ENCODE measurements at places on chromosomes 16 and 17. TPM values are rescaled to one million over a fixed set of nuclear protein-coding genes. Genes with fewer than 3 reads are reported as not detected.

ADORA2B gene
- 0.32 TPM for polyA plus RNA-seq

STH gene
- not detected for polyA plus RNA-seq

GP1BA gene
- not detected for polyA plus RNA-seq

HCRT gene
- not detected for polyA plus RNA-seq

MYH3 gene
- polyA plus RNA-seq, result 3.9 TPM

MARCHF10 gene
- polyA plus RNA-seq, result 0.47 TPM

MAP3K14 gene
- polyA plus RNA-seq, result 7.7 TPM

CBLN1 gene
- polyA plus RNA-seq, result 0.27 TPM

CRHR1 gene
- polyA plus RNA-seq, result not detected

EEF2KMT gene
- polyA plus RNA-seq, result 11.8 TPM

TRPV2 gene
- 67.3 TPM for polyA plus RNA-seq

CCT6B gene
- polyA plus RNA-seq, result 2.5 TPM

CDK3 gene
- polyA plus RNA-seq, result 1.2 TPM

KCNG4 gene
- 1.3 TPM for polyA plus RNA-seq

KRTAP9-4 gene
- polyA plus RNA-seq, result not detected

CD300A gene
- polyA plus RNA-seq, result 8.5 TPM

KRT33A gene
- polyA plus RNA-seq, result not detected

IGFBP4 gene
- 335 TPM for polyA plus RNA-seq

PRSS33 gene
- not detected for polyA plus RNA-seq

NDE1 gene
- 9.3 TPM for polyA plus RNA-seq

DBNDD1 gene
- polyA plus RNA-seq, result 3.3 TPM

ACSM2A gene
- polyA plus RNA-seq, result 0.03 TPM

JPH3 gene
- polyA plus RNA-seq, result 0.82 TPM

HOXB9 gene
- polyA plus RNA-seq, result 1.0 TPM

CD68 gene
- polyA plus RNA-seq, result 133 TPM

TBX21 gene
- polyA plus RNA-seq, result 0.18 TPM

IRX3 gene
- 7.0 TPM for polyA plus RNA-seq

TBC1D16 gene
- polyA plus RNA-seq, result 6.0 TPM

PRAC2 gene
- not detected for polyA plus RNA-seq

CCL16 gene
- polyA plus RNA-seq, result 0.16 TPM

VMO1 gene
- polyA plus RNA-seq, result 5.1 TPM

NPIPA5 gene
- polyA plus RNA-seq, result 15.2 TPM

RNF157 gene
- 3.0 TPM for polyA plus RNA-seq

VAT1L gene
- 29.8 TPM for polyA plus RNA-seq

SHBG gene
- polyA plus RNA-seq, result 1.2 TPM

TP53TG3F gene
- polyA plus RNA-seq, result not detected

ALDH3A1 gene
- polyA plus RNA-seq, result 0.56 TPM

TBC1D3E gene
- 0.16 TPM for polyA plus RNA-seq

NPTX1 gene
- polyA plus RNA-seq, result 68.2 TPM

ZFP3 gene
- 8.4 TPM for polyA plus RNA-seq

OTOP3 gene
- not detected for polyA plus RNA-seq

C17orf78 gene
- not detected for polyA plus RNA-seq

ABCC3 gene
- 164 TPM for polyA plus RNA-seq

PRRT2 gene
- 0.97 TPM for polyA plus RNA-seq

SUPT4H1 gene
- polyA plus RNA-seq, result 178 TPM

ITGA2B gene
- polyA plus RNA-seq, result 1.7 TPM

CCL13 gene
- 2.2 TPM for polyA plus RNA-seq

KRTAP4-5 gene
- not detected for polyA plus RNA-seq

KRT222 gene
- 2.8 TPM for polyA plus RNA-seq

TBC1D3G gene
- not detected for polyA plus RNA-seq

XAF1 gene
- polyA plus RNA-seq, result 22.3 TPM

QPRT gene
- 48.8 TPM for polyA plus RNA-seq

ASPHD1 gene
- 15.8 TPM for polyA plus RNA-seq

GPRC5C gene
- 2.7 TPM for polyA plus RNA-seq

MVP gene
- 470 TPM for polyA plus RNA-seq

TEKT1 gene
- not detected for polyA plus RNA-seq

DLG4 gene
- 172 TPM for polyA plus RNA-seq

KRTAP4-6 gene
- polyA plus RNA-seq, result not detected

NUDT7 gene
- 58.8 TPM for polyA plus RNA-seq
